ENCODE measurements at places on chromosomes 5 and 9.

GRCh38 chr5:170388818-170389549, at the start of gene KCNMB1:
Gene KCNMB1, minus strand, starts transcription at chr5:170389367. Its CDS starts 3,920 bp downstream, at chr5:170385447.
- DNase-seq = no peak

DNA sequence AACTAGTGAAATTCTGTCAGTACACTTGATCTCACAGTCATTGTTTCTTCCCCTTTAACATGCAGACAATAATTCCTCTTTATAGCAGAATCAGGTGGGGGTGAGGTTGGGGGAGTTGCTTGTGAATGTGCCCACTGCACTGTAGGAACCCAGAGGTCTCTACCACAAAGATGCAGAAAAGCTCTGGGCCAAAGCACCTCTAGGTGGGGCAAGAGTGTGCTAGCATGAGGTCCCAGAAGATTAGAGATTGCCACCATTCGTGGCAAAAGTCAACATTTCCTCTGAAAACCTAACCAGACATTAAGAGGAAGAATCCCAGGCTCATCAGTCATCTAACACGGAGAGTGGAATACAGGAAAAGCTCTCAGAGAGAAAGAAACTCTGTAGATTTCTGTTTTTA, 74.5 kb downstream of the PTCD2 start:
- no peak for DNase-seq

- no peak for DNase-seq
Measured at GRCh38 chr5:138975098-138975847, 100.1 kb upstream of the LRRTM2 start.

DNA sequence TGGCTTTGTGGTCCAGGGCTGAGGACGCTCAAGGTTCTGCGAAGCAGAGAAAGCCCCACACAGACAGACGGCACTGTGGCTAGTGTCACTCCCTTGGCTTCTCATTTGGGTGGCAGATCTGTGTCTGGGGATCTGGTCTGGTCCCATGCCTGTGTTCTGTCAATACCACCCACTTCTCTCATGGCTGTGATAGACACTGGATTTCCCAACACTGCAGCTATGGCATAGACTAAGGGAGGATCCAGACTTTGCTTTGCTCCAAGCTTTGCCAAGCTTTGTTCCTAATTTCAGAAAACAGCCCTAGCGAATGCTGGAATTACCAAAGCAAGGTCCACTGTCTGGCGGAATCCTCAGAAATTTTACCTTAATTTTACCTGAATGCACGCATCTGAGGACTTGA, 62.1 kb downstream of the GADD45G start:
- DNase-seq = no peak

GRCh38 chr9:117815948-117816347, 111.7 kb downstream of the TLR4 start:
- DNase-seq = no peak

- DNase-seq = no peak
Measured at GRCh38 chr9:70259512-70259802, 679 bp downstream of the SMC5 start.

GRCh38 chr5:163809473-163809872, 304.1 kb downstream of the MAT2B start:
- no peak for DNase-seq

DNA sequence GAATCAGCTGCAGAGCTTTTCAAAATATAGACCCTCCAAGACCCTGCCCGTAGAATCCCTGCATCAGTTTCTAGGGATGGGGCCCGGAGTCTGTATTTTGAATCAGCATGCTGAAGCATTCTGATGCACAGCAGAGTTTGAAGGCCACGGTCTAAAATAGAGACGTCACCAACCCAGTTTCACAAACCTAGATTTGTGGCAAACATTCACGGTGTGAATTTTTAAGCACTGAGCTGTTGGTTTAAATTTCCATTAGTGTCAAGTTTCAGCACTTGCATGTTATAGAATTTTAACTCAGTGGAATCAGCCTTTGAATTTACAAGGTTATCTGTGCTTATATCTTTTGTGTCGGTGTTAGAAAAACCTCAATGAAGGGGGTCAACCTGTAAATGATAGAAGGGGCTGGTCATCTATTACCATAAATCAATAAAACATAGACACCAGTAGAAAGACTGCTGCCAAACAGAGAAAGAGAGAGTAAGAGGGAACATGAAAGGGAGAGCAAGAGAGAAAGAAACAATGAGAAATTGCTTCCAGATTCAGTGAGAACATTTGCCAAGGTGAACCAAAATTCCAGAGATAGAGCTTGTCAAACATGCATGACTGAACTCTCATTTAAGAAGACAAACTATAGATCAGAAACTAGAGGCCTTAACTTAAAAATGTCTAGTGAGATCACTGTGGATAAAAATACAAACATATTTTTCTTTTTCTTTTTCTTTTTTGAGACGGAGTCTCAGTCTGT, 414.9 kb downstream of the ZSWIM6 start:
- DNase-seq = no peak

DNA sequence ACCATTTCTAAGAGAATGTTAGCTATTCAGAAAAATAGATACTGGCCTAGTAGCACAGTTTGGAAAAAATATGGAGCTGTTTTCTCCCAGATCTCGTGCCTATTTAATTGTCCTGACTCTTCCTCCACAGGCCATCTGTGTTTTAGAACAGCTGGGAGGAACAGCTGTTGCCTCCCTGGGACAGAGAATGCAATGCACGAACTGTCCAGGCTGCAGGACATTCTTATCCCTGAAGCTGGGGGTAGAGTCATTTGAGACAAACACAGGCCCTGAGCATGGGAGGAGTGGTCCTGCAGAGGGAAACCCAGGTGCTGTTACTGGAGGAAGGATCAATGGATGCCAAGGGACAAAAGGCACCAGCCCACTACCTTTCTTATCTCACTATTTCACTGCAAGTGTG, 20.9 kb upstream of the SPARC start:
- no peak for DNase-seq

- DNase-seq = no peak
Measured at GRCh38 chr9:79663878-79664277, 92.1 kb downstream of the TLE4 start.

GRCh38 chr9:83219924-83220438, 157.0 kb upstream of the RASEF start:
- DNase-seq = no peak

DNA sequence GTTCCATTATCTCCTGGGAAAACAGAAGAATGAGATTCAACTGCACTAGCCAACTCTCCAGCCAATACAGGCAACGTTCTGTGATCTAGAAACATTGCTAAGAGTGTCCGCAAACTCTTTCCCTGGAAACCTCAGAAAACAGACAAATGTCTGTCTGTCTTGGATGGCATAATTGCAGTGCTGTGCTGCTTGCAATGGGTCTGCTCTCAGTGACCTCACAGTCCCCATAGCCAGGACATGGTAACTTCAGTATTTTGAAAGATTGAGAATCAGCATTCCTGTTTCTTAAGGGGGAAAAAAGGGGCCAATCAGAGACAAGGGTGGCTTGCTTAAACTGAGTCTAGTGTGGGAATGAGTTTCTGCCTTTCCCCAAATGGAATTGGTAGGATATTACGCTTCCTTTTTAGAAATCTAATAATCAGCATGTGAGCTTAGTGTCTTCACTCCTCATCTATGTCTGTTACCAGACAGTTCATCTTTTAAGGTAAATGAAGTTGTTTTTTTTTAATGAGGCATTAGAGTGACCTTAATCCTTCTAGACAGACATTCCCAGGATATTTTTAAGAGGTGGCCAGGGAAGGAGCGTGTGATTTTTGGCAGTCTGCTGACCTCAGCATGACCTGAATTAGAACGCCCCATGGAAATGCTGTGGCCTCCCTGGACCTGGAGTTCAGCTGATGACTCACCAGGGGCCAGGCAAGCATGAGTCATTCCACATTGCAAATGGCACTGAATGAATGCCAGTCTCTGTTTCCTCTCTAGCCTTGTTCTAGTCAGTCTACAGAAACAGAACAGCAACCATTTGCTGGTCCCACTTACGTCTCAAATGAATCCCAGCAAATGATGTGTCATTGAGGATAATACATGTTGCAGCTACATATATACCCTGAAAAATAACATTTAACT, 210.2 kb upstream of the ACTBL2 start:
- no peak for DNase-seq

- no peak for DNase-seq
Measured at GRCh38 chr5:141692919-141693725, 11.1 kb upstream of the ARAP3 start.

DNA sequence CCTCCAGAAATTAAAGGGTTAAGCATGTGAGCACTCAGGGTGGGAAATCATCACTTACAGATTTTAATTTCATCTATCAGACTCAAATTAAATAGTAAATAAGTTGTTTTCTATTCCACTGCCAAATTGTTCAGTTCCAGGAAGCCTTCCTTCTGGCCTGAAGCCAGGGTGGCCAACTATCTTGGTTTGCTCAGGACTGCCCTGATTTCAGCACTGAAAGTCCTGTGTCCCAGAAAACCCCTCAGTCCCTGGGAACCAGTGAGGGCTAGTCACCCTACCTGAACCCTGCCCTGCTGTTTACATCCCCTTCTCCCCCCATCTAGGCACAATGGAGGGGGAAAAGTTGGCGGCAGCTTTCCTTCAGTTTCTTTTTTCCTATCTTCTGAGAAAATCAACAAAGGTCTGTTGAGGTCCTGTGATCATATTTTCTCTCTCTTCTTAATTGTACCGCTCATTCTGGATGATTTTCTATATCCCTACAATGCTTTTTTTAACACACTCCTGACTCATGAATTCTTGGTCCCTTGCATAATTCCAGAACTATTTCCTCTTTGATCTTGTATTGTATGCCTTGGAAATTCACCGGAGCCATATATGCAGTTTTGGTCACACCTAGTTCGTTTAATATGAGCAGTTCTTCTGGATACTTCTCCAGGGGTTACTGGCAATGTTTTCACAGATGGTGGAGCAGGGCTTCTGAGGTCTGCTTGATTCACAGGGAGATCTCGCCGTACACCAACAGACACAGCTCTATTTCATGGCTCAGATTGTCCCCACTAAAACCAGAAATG, 103.8 kb downstream of the MAP1B start:
- no peak for DNase-seq

DNA sequence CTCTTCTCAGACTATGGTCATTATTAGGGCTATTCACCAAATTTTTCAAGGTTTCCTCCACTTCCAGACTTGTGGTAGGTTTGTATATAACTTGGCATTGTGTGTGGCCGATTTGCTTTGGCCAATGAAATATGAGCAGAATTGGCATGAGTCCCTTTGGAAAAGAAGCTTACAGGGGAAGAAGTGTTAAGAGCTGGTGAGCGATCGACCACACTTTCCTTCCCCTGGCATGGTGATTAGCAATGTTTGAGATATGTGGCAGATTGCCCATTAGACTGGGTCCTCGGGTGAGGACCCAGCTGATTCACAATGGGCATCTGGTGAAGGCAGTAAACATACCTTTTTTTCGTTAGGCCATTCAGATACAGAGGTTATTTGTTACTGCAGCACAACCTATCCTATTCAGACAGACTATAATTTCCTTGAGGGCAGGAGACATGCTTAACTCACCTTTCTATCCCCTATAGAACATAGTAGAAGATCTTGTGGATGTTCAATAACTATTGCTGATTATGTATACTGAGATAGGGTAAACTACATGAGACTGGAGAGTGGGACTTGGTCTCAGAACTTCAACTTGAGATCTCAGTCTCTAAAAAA, 62.8 kb upstream of the KLF9 start:
- no peak for DNase-seq

DNA sequence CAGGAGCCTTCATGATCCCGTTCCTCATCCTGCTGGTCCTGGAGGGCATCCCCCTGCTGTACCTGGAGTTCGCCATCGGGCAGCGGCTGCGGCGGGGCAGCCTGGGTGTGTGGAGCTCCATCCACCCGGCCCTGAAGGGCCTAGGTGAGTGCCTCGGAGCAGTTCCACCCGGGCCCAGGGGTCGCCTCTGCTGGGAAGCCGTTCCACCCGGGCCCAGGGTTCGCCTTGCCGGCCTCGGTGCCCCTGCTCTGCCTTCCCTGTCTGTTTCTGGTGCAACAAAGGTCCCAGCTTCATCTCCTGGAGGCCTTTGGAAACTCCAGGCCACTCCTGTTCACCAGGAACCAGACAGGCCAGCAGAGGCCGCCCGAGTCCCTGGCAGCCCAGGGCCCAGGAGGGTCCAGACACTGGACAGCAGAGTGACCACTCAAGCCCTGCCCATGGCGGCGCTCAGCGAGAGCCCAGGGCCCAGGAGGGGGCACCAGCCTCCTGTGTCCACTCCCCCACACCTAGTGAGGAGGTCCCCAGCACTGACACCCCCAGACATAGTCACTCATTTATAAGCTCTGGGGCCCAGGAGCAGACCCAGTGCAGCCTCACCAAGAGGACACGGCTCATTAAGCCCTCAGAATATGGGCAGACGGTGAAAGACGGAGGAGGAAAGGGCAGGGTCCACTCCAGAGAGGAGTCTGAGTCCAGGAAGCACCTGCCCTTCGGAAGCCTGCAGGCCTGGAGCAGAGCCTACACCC, 7.5 kb downstream of the SLC6A19 start:
- peak; percentile 89 for DNase-seq

DNA sequence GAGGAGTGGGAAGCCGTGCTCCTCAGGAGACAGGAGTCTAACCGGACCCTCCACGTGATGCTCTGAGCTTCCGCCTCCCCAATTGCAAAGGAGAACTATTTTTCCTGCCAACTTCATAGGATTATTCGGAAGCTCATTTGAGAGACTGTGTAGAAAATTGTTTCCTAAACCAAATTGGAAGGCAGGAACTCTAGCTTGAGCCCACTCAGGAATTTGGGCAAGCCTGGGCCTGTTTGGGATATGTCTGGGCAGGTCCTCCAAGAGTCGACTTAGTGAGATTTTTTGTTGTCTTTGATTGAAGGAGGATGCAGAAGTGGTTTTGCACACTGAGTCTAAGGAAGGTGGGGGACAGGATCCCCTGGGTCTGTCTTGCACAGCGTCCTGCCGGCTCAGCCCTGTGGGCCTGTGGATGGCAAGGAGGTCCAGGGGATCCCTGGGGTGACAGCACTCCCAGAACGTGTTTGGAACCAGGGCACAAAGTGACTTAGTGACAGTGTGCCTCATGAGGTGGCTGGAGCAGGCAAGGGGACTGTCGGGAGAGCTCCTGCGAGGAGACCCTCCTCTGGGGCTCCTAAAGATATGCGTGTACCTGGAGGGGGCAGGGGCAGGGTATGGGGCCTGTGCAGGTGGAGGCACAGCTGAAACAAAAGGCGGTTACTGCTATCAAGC, 283.3 kb downstream of the NSG2 start:
- DNase-seq = no peak

DNA sequence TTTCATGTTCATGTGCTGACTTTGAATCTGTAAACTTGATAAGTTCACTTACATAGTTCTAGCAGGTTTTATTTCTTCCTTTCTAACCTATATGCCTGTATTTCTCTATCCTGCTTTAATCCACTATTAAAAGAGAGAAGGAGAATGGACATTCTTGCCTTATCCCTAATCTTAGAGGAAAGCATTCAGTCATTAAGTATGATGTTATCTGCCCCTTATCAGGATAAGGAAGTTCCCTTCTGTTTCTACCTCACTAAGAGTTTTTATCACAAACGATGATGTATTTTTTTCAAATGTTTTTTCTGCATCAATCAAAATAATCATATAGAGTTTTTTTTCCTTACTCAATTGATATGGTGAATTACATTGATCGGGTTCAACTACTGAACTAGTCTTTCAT, 33.1 kb downstream of the DRD1 start:
- DNase-seq = no peak

- no peak for DNase-seq
Measured at GRCh38 chr9:136275655-136276429, 28.1 kb downstream of the CCDC187 start.

Data from NCI-H146 (cell line).